CD8-positive, alpha-beta memory T cell (primary cell): ENCODE measurements at places on chromosomes 5 and 9. TPM values are rescaled to one million over a fixed set of nuclear protein-coding genes. Genes with fewer than 3 reads are reported as not detected.

DNA sequence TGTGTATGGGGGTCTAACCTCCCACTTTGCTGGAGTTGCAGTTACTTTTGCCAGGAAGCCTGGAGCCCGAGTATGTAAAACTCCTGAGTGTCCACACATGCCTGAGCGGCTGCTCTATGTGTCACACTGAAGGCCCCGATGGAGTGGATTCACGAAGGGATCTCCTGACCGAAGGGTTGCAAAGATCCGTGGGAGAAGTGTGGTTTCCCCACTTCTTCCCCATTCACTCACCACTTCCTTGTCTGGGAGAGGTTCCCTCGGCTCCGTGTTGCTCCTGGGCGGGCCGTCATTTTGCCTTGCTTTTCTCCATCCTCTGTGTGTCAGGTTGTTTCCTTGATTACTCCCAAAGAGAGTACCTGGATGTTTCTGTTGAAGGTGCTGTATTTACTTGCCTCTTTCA lies 16.2 kb upstream of the IL3 start:
- H3K27ac ChIP-seq = no peak overlapping the region
- no peaks in the 10 kb centered on the region for H3K4me1 ChIP-seq
- no peaks in the 10 kb centered on the region for H3K27me3 ChIP-seq
- DNase-seq = no peak
- H3K36me3 ChIP-seq = no peaks in the 10 kb centered on the region

- no peak overlapping the region for H3K4me3 ChIP-seq
- no peak for DNase-seq
- H3K27ac ChIP-seq = no peak overlapping the region
- H3K4me1 ChIP-seq = peaks cover 66% of the 10 kb centered on the region
Measured at GRCh38 chr9:107288701-107289100, 5.6 kb downstream of the RAD23B start.

Gene PTGDS
- 5.5 TPM for polyA plus RNA-seq

DNA sequence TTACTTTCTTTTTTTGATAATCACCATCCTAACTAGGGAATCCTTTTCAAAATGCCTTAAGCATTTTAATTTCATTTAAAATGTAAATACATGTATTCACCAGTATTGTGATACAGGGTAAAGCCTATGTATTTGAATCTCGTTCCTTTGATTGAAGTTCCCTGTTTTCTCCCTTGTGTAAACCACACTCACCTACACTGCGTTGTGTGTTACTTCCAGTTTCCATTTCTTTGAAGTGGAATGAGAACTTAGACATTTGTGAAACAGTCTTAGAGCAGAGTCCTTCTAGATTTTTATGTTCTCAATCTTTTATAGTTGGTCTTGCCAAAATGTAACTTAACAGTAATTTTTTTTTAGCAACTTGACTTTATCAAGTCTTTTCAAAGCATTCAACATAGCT lies 101.4 kb downstream of the ZNF462 start:
- no peaks in the 10 kb centered on the region for H3K36me3 ChIP-seq
- H3K27me3 ChIP-seq = no peaks in the 10 kb centered on the region
- peaks cover 4% of the 10 kb centered on the region for H3K4me1 ChIP-seq
- DNase-seq = no peak
- no peak overlapping the region for H3K4me3 ChIP-seq
- no peak overlapping the region for H3K27ac ChIP-seq

GRCh38 chr9:84759300-84759750 lies 89.8 kb downstream of the NTRK2 start:
- peaks cover 2% of the 10 kb centered on the region for H3K27me3 ChIP-seq
- H3K36me3 ChIP-seq = no peaks in the 10 kb centered on the region
- H3K4me3 ChIP-seq = no peak overlapping the region
- DNase-seq = no peak
- H3K4me1 ChIP-seq = no peaks in the 10 kb centered on the region

DNA sequence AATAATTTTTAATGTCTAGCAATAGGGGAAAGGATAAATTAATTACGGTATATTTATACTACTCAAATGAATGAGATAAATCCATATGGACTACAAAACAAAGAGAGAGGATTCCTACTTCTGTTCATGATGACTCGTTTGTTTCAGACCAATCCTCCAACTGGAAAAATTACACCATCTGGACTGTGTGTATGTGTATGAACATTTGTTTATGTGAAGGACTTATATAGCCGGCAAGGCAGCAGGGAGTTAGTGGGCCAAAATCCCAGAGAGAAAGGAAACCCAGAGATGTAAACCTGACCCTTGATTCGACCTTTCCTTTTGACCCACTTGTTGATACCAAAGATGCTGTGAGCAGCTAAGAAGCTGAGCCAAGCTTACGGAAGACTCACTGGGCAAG lies 20.1 kb downstream of the PDE6A start:
- no peaks in the 10 kb centered on the region for H3K4me1 ChIP-seq
- no peak overlapping the region for H3K4me3 ChIP-seq
- no peaks in the 10 kb centered on the region for H3K36me3 ChIP-seq

Gene ARHGEF39
- polyA plus RNA-seq = 1.2 TPM

Gene TRIM14
- 92.5 TPM for polyA plus RNA-seq

Gene CDC20B
- not detected for polyA plus RNA-seq

- H3K27ac ChIP-seq = no peak overlapping the region
- peaks cover 6% of the 10 kb centered on the region for H3K4me1 ChIP-seq
- H3K4me3 ChIP-seq = no peak overlapping the region
- no peak for DNase-seq
- H3K27me3 ChIP-seq = no peaks in the 10 kb centered on the region
- H3K36me3 ChIP-seq = no peaks in the 10 kb centered on the region
Measured at GRCh38 chr5:34012791-34013190, 4.9 kb upstream of the AMACR start.

Gene PCDHB3
- polyA plus RNA-seq = not detected

Gene ADAMTS6
- 0.23 TPM for polyA plus RNA-seq

DNA sequence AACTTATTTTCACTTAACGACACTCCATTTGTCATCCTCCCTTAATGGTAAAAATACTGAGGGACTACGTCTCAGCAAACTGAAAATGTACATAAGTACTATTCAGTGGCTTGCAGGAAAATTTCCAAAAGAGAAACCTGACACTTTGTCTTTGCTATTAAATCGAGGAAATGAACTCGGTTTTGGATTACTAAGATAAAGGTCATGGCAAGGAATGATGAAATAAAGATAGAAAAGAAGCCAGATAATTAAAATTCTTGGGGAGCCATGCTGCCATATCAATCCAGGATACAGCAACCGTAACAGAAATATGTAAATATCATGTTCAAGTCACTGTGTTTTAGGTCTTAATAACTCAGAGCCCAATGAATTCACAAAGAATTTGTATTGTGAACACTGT lies 647.8 kb downstream of the CDH9 start:
- DNase-seq = no peak
- no peak overlapping the region for H3K27ac ChIP-seq
- H3K4me1 ChIP-seq = no peaks in the 10 kb centered on the region

DNA sequence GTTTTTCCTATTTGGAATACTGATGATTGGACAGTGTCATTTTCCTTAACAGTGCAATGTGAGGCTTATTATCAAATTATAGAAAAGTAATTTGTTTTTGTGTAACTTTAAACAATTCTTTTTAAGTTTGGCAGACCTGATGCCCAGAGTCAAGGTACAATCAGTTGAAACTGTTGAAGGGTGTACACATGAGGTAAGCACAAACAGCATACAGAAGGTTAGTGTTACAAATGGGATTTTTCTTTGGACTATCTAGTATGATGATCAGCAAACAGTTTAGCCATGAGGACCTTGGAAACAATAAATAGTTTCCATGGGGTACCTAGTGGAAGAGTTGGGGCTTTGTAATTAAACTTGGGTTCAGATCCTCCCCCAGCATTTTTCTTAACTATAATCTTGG lies 16.2 kb downstream of the MTREX start:
- no peak overlapping the region for H3K27ac ChIP-seq
- no peak for DNase-seq
- H3K4me1 ChIP-seq = no peaks in the 10 kb centered on the region
- H3K36me3 ChIP-seq = peaks cover 14% of the 10 kb centered on the region

DNA sequence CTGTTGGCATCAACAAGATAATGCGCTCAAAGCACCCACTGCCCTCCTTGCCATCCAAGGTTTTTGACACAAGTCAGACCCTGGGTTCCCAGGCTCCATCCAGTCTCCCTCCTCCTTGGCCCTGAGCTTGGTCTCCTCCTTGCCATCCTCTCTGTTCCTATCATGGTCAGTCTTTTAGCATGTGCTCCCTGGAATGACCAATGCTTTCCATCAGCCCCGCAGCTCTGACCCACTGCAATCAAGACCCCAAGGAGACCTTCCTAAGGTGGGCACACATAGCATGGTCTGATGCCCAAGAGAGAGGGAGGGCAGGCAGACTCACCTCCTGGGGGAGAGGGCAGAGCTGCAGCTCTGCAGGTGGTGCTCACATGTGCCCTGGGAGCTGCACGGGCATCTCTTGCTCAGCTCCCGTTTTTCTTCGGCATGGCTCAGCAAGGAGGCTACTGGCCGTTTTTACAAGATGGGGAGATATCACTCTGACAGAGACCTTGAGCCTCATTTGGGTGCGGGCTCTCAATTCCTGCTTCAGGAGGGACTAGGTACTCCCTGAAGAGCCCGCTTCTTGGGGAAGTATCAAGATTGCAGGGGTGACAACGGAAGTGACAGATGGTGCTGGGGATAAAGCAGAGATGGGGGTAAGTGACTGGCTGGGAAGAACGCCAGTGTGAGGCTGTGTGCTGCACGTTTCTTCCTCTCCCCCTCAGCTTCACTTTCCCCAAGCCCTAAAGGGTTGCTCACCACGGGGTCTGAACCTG lies 3.3 kb downstream of the SEPTIN8 start:
- no peak overlapping the region for H3K4me3 ChIP-seq
- no peaks in the 10 kb centered on the region for H3K27me3 ChIP-seq
- H3K27ac ChIP-seq = peak overlapping the region; percentile 6
- peak; percentile 16 for DNase-seq
